ENCODE measurements at places on chromosomes 13 and 19. TPM values are rescaled to one million over a fixed set of nuclear protein-coding genes. Genes with fewer than 3 reads are reported as not detected.

BEST2 gene
- total RNA-seq = not detected

- H3K4me1 ChIP-seq = no peaks in the 10 kb centered on the region
- no peak for DNase-seq
- H3K27ac ChIP-seq = no peak overlapping the region
- no peaks in the 10 kb centered on the region for H3K27me3 ChIP-seq
Observed at GRCh38 chr13:84894749-84895148, 904.5 kb downstream of the SLITRK6 start.

GRCh38 chr13:77692746-77693448 is 4.6 kb upstream of the SLAIN1 start:
- no peaks in the 10 kb centered on the region for H3K36me3 ChIP-seq
- H3K4me1 ChIP-seq = peaks cover 10% of the 10 kb centered on the region
- peaks cover 29% of the 10 kb centered on the region for H3K27me3 ChIP-seq
- H3K4me3 ChIP-seq = no peak overlapping the region

DNA sequence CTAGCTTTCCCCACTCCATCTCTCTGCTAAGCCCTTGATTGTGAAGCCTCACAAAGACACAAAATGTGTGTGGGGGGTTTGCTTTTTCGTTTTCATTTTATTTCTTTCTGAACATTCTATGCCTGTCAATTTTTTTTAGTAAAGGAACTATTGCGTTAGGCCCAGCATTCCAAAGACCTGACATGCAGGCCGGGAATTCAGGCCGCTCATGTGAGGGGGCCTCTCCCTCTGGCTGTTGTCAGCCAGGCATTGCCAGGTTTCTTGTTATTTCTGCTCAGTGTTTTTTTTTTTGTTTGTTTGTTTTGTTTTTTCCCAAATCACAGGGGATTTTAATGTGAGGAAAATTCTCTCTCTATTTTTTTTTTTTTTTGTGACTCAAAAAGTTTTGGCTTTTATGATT is 10.3 kb upstream of the MEDAG start:
- peaks cover 18% of the 10 kb centered on the region for H3K4me1 ChIP-seq
- H3K4me3 ChIP-seq = peak overlapping the region; percentile 15
- no peak for DNase-seq
- no peaks in the 10 kb centered on the region for H3K36me3 ChIP-seq

ADM5 gene
- total RNA-seq = 1.7 TPM

CAPN12 gene
- 3.0 TPM for total RNA-seq

- H3K4me3 ChIP-seq = no peak overlapping the region
- H3K27ac ChIP-seq = no peak overlapping the region
- H3K4me1 ChIP-seq = peaks cover 48% of the 10 kb centered on the region
- H3K27me3 ChIP-seq = no peaks in the 10 kb centered on the region
Observed at GRCh38 chr13:110885966-110886869, 28.7 kb downstream of the ANKRD10 start.

C13orf42 gene
- not detected for total RNA-seq

UCHL3 gene
- total RNA-seq = 31.1 TPM

DNA sequence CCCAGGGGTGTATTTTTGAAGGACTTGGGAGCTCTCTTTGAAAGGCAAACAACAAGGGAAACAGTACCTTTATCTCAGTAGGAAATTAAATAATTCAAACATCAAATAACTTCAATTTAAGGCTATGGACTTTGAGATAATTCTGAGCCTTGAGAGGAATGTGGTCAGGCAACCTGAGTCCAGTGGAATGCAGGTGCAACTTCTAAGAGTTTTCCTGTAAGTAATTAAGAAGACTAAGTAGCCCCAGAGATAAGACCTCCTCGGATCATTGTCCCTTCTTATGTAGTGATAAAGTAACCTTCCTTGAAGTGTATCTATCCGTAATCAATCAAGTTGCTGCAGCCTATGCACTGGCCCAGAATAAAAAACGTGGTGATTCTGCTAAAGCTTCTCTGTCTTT is 29.2 kb downstream of the ZNF701 start:
- H3K27me3 ChIP-seq = no peaks in the 10 kb centered on the region
- H3K36me3 ChIP-seq = peaks cover 37% of the 10 kb centered on the region
- H3K4me1 ChIP-seq = peaks cover 24% of the 10 kb centered on the region
- DNase-seq = no peak
- H3K27ac ChIP-seq = peak overlapping the region; percentile 77
- H3K4me3 ChIP-seq = peak overlapping the region; percentile 55

CYP4F3 gene
- 0.40 TPM for total RNA-seq

SWSAP1 gene
- total RNA-seq = 2.7 TPM

PVR gene
- 38.6 TPM for total RNA-seq

ZNF714 gene
- total RNA-seq = 40.6 TPM

DNA sequence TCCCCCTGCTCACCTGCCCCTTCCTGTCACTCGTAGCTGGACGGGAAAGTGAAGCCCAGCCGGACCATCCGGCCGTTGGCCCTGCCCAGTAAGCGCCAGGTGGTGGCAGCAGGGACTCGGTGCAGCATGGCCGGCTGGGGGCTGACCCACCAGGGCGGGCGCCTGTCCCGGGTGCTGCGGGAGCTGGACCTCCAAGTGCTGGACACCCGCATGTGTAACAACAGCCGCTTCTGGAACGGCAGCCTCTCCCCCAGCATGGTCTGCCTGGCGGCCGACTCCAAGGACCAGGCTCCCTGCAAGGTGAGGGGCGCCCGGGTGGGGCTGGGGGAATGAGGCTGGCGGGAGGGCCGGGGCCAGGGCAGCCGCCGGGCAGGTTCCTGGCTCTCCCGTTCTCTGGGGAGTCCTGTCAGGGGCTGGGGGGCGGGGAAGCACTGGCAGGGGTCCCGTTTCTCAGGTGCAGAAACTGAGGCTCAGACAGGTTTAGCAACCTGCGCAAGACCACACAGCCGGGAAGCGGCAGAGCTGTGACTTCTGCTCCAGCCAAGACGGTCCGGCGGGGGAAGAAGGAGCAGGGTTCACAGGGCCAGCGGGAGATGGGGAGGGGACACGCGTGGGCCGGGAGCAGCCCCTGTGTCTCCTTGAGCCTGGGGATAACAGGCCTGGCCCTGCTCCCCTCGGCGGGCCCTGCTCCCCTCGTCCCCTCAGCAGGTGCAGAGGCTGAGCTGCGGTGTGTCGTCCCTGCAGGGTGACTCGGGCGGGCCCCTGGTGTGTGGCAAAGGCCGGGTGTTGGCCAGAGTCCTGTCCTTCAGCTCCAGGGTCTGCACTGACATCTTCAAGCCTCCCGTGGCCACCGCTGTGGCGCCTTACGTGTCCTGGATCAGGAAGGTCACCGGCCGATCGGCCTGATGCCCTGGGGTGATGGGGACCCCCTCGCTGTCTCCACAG is 5.3 kb downstream of the GZMM start:
- no peaks in the 10 kb centered on the region for H3K36me3 ChIP-seq
- no peak overlapping the region for H3K27ac ChIP-seq
- no peaks in the 10 kb centered on the region for H3K27me3 ChIP-seq
- H3K4me1 ChIP-seq = no peaks in the 10 kb centered on the region
- no peak for DNase-seq

DNA sequence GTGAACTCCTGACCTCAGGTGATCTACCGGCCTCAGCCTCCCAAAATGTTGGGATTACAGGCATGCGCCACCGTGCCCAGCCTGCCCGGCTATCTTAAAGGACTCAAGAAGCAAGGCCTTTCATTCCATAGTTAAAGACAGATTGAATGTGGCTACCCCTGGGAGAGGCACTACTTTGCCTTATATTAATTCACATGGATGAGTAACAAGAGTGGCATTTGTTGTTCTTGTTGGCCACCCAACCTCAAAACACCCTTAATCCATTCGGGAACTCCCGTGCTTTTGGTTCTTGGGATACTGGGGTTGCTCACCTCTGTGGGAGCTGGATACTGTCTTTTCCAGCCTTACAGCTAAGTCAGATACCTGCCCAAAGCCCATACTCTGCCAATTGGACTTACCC is 34.4 kb upstream of the ABCC4 start:
- no peak for DNase-seq
- no peak overlapping the region for H3K27ac ChIP-seq
- no peaks in the 10 kb centered on the region for H3K36me3 ChIP-seq
- H3K4me1 ChIP-seq = no peaks in the 10 kb centered on the region
- H3K27me3 ChIP-seq = peaks cover 3% of the 10 kb centered on the region

GRCh38 chr13:39859898-39860297 is 204.4 kb downstream of the COG6 start:
- H3K4me3 ChIP-seq = no peak overlapping the region
- no peak overlapping the region for H3K27ac ChIP-seq
- no peaks in the 10 kb centered on the region for H3K27me3 ChIP-seq
- no peaks in the 10 kb centered on the region for H3K36me3 ChIP-seq
- DNase-seq = no peak
- H3K4me1 ChIP-seq = no peaks in the 10 kb centered on the region

PRX gene
- total RNA-seq = 1.2 TPM

DNA sequence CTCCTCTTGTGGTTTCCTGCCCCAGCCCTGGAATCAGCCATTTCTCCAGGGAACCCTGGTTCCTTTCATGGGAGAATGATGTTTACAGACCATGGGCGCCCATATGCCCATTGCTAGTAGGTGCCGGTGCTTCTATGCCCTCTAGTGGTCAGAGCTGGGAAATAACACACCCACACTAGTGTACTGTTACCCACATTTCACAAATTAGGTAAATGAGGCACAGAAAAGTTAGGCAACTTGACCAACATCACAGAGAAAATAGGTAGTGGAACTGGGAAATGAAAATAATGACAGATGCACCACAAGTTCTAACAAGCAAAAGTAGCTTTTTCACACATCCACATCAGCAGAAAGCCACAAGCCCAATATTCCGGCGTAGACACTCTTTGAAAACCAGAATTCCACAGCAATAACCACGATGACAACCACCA is 1.3 kb upstream of the CEACAM3 start:
- H3K27me3 ChIP-seq = peaks cover 36% of the 10 kb centered on the region
- H3K36me3 ChIP-seq = no peaks in the 10 kb centered on the region
- H3K27ac ChIP-seq = no peak overlapping the region
- H3K4me3 ChIP-seq = no peak overlapping the region
- no peak for DNase-seq

GRCh38 chr13:75102001-75102716 is 379.8 kb downstream of the TBC1D4 start:
- no peaks in the 10 kb centered on the region for H3K36me3 ChIP-seq
- no peak overlapping the region for H3K27ac ChIP-seq
- no peak for DNase-seq
- H3K4me3 ChIP-seq = no peak overlapping the region
- no peaks in the 10 kb centered on the region for H3K27me3 ChIP-seq

- peak overlapping the region; percentile 71 for H3K4me3 ChIP-seq
- peaks cover 73% of the 10 kb centered on the region for H3K27me3 ChIP-seq
- peaks cover 46% of the 10 kb centered on the region for H3K4me1 ChIP-seq
- peak overlapping the region; percentile 82 for H3K27ac ChIP-seq
Observed at GRCh38 chr19:13056052-13056660, 46.5 kb downstream of the LYL1 start.

DNA sequence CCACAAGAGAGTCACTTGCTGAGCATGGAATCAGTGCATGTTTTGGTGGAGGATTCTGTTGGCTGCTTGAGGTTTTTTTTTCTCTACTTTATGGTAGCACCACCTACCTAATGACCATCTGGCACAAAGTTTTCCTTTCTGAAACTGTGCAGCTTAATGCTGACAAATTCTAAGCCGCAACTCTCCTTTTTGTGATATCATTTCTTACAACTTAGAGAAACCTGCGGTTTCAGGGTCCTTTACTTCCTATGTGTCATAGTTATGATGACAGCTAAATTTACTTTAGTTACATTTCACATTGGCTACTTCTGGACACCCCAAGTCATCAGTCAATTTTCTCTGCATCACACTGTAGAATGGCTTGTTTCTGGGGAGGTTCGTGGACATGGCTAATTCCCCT is 115.4 kb upstream of the TMTC4 start:
- H3K4me3 ChIP-seq = no peak overlapping the region
- no peak for DNase-seq
- H3K36me3 ChIP-seq = no peaks in the 10 kb centered on the region

SCEL gene
- total RNA-seq = 102 TPM

DNA sequence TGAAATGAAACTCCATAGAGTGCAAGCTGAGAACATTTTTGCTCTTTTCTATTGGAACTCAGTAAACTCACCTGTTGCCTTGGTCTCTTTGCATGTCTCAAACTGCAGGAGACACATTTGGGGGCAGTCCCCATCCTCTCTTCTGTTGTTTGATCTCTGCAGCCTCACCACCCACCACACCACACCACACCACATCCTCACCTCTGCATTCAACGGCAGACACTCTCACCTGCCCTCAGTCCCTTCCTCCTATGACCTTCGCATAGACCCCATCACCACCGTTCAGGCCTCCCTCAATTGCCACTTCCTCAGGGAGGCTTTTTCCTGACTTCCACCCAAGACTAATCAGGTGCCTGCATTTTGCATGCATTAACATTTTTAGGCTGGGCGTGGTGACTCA is 14.4 kb upstream of the TPM4 start:
- H3K4me3 ChIP-seq = no peak overlapping the region
- no peak for DNase-seq
- peaks cover 11% of the 10 kb centered on the region for H3K4me1 ChIP-seq
- H3K27me3 ChIP-seq = peaks cover 7% of the 10 kb centered on the region
- H3K27ac ChIP-seq = no peak overlapping the region

DNASE2 gene
- total RNA-seq = 17.9 TPM

- H3K27me3 ChIP-seq = no peaks in the 10 kb centered on the region
- DNase-seq = no peak
- no peak overlapping the region for H3K4me3 ChIP-seq
Observed at GRCh38 chr13:28707629-28708427, 10.9 kb downstream of the SLC46A3 start.

GRCh38 chr19:51676566-51677083 is 16.5 kb upstream of the SPACA6 start:
- H3K36me3 ChIP-seq = no peaks in the 10 kb centered on the region
- no peak for DNase-seq
- H3K27me3 ChIP-seq = peaks cover 35% of the 10 kb centered on the region
- no peaks in the 10 kb centered on the region for H3K4me1 ChIP-seq
- no peak overlapping the region for H3K4me3 ChIP-seq

DNA sequence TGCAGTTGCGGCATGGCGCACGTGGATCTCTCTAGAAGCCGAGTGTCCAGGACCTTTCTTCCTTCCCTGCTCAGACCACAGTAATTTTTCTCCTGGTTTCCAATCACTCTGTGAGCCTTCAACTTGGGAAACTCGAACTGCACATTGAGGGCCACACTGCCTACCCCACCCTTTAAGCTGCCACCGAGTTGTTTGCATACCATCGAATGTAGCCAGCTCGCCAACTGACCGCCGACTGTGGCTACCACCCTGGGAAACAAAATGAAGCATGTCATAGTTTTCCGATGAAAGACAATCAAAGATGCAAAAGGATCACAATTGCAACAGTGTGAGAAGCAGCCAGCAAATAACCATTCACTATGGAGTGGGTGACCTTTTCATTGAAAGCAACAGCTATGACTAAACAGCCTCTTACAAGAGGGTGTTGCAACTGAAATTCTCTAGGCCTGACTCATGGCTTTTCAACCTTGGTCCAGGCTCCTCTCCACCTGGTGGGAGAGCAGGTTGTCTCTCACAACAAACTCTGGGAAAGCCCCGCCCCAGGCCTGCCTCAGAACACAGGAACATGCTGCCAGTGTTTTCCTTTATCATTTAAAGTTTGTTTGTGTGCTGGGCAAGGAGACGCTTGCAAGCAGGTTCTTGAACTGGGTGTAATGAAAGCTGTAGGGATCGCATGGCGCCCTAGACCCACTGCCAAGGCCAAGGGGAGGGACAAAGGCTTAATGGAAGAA is 141.7 kb upstream of the SERP2 start:
- peaks cover 21% of the 10 kb centered on the region for H3K4me1 ChIP-seq
- H3K27me3 ChIP-seq = no peaks in the 10 kb centered on the region
- peak overlapping the region; percentile 38 for H3K4me3 ChIP-seq
- no peaks in the 10 kb centered on the region for H3K36me3 ChIP-seq

VAV1 gene
- not detected for total RNA-seq

LILRB4 gene
- total RNA-seq = not detected
